ENCODE measurements at places on chromosomes 7 and 10. TPM values are rescaled to one million over a fixed set of nuclear protein-coding genes. Genes with fewer than 3 reads are reported as not detected.

GRCh38 chr7:100342765-100343164 is 15.2 kb upstream of the PILRB start:
- DNase-seq = no peak

Gene PILRA
- total RNA-seq = 21.6 TPM

Gene KRIT1
- total RNA-seq = 49.4 TPM

Gene XRCC2
- total RNA-seq = 0.96 TPM

GRCh38 chr10:86048571-86048970 is 318.0 kb downstream of the GRID1 start:
- DNase-seq = no peak

Gene GNGT1
- 0.70 TPM for total RNA-seq

Gene STRIP2
- total RNA-seq = 0.52 TPM

GRCh38 chr7:52720856-52721255 is 314.6 kb upstream of the POM121L12 start:
- no peak for DNase-seq

GRCh38 chr7:132518102-132518838 is 58.0 kb downstream of the PLXNA4 start:
- no peak for DNase-seq

DNA sequence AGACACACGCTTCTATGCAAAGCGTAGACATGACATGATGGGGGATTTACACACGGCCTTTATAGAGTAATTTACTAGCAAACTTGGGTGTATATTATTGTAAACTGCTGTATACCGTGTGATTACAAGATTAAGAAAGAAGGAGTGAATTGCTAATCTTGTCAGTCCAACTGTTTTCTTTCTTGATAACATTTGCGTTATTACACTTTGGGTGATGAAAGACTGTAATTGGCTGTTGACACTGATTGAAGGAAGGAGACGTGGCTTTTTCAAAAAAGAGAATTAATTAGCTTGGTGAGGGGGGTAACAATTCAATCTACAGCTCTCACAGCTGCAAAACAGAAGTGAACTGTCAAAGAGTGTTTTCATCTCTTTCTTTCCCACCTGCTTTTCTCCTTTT is 32.7 kb downstream of the SLC35B4 start:
- no peak for DNase-seq

Gene TEX36
- total RNA-seq = not detected

Gene ASB15
- total RNA-seq = not detected

GRCh38 chr10:10870523-10871241 is 147.0 kb upstream of the CELF2 start:
- no peak for DNase-seq

GRCh38 chr10:118911363-118911762 is 118.2 kb upstream of the NANOS1 start:
- no peak for DNase-seq

- DNase-seq = no peak
Observed at GRCh38 chr7:155318245-155318644, 20.6 kb downstream of the INSIG1 start.

- no peak for DNase-seq
Observed at GRCh38 chr7:116171094-116171493, 39.2 kb upstream of the TES start.

- DNase-seq = no peak
Observed at GRCh38 chr10:102935939-102936605, 18.0 kb downstream of the CNNM2 start.

GRCh38 chr7:132932296-132933071 is 149.4 kb downstream of the CHCHD3 start:
- DNase-seq = no peak

Gene NKX1-2
- not detected for total RNA-seq

GRCh38 chr7:4958477-4959301 is at the start of gene MMD2:
Gene MMD2 (minus strand): TSS chr7:4959187. CDS start chr7:4959017, 170 bp downstream.
- DNase-seq = no peak

DNA sequence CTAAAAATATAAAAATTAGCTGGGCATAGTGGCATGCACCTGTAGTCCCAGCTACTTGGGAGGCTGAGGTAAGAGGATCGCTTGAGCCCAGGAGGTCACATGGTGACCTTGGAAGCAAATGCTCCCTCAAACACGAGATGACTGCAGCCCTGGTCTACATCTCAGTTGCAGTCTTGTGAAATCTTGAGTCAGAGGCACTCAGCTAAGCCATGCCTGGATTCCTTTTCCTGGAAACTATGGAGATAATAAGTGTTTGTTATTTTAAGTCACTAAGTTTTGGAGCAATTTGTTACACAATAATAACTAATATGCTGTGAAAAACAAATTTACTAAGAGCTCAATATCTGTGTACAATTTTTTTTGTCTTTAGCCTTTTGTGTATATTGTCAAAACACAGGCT is 284.3 kb upstream of the KAT6B start:
- no peak for DNase-seq

DNA sequence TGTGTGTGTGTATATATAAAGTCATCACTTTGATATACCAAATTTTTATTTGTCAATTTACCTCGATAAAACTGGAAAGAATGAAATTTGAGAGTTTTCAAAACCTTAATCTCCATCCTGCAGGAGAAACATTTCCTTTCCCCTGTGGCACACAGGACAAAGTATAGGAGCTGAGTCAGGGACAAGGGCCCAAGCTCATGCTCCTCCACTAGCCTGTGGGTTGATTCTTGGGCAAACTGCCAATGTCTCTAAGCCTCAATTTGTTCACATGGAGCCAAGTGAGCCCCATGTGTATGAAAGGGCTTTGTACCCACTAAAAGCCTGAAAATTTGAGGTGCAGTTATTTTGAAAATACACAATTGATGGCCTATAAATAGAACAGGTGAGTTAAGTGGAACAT is 60.3 kb upstream of the IL6 start:
- DNase-seq = no peak

DNA sequence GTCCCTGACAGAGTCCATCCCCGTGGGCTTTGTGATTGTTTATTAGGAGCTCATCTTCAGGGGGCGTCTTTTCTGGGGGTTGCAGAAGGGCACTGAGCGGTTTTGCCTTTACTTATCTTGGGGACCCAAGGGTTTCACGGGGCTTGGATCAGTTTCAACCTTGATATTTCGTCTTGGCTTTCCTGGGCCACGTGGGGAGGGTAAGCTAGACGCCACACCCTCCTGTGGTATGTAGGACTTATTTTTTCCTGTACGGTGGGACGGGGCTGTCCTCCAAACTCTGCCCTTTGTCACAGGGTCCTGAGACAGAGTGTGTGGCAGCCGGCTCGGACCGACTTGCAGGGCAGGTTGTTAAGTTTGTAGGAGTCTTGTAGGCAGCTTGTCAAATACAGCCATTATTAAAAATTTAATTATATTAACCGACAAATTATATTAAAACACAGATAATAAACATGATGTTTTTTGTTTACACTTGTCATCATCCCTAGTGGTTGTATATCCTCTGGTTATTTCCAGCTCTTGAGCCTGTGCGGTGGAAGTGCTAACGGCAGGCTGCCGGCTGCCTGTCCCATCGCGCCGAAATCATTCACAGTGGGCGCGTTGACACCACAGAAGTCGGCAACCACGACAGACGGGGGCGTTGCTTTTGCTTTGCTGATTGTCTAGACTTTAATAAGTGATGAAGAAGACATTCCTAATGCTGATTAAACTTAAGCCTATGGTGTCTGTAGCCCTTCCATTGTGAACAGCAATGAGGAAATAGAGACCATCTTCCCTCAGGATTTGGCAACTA is 193.2 kb downstream of the DNAJB6 start:
- DNase-seq = peak; percentile 18

DNA sequence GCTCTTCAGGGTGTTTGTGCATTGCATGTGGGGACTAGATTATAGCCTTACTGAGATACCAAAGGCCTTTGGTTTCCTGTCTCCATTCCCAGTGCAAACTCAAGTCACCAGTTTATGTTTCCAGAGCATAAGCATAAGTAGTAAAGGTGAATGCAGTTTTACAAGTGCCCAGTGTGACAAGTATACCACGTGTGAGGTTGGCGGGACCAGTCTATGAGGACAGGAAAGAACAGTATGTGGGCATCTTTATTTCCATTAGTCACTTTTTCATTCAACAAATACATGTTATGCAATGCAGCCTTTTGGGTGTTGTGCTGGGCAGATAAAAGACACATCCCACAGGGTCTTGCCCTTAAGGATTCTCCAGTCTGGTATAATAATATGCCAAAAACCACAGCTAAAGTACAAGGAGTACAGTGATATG is 146.5 kb downstream of the ARID5B start:
- DNase-seq = no peak

DNA sequence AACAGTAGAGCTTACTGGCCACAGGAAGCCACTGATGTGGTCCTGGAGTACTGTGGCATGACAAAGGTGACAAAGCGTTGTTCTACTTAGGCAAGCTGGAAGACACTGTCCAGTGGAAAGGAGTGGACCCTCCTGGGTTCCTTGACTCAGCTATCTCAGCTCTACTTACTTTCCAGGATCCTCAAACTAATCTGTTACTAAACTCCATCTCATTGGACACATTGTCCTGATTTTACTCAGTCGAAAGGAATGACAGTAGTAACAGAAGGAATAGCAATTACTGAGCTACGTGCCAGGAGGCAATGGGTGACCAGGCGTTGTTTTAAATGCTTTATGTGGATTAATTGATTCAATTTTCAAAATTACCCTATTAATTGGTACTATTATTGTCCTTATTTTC is 41.6 kb downstream of the ABLIM1 start:
- DNase-seq = no peak

GRCh38 chr10:126309228-126309883 is 78.9 kb downstream of the ADAM12 start:
- DNase-seq = no peak

DNA sequence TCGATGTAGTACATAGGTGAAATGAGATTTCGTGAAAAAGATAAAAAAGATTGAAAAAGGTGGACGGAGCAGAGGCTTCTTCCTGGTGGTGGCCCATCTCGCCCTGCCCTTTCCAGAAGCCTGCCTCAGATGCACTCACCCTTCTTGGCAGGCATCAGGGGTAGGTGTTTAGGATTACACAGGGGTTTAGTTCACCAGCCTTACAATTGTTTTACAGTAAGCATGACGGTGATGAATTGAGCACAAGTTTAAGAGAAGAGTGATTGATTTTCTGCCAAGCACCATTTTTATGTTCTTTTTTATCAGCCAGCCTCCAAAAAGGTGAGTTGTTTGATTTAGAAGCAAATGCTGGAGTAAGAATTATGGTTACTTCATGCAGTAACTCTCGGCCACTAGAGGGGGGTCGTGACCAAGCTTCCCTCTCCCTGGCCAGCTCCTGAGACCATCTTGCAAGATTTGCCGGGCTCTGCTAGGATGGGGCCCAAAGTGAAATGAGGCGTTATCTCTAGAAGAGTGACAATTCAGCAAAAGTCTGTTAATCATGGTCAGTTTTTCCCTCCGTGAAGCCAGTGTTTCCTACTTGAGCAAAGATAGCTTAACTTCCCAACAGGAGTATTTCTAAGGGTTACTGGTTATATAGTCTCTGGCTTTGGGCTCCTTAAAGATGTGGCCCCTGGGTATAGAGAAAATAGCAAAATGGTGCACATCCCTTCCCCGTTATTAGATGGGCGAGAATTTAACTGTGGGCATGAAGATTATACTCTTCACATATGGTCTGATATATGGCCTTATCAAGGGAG is 228.8 kb downstream of the BMPER start:
- DNase-seq = peak; percentile 81

DNA sequence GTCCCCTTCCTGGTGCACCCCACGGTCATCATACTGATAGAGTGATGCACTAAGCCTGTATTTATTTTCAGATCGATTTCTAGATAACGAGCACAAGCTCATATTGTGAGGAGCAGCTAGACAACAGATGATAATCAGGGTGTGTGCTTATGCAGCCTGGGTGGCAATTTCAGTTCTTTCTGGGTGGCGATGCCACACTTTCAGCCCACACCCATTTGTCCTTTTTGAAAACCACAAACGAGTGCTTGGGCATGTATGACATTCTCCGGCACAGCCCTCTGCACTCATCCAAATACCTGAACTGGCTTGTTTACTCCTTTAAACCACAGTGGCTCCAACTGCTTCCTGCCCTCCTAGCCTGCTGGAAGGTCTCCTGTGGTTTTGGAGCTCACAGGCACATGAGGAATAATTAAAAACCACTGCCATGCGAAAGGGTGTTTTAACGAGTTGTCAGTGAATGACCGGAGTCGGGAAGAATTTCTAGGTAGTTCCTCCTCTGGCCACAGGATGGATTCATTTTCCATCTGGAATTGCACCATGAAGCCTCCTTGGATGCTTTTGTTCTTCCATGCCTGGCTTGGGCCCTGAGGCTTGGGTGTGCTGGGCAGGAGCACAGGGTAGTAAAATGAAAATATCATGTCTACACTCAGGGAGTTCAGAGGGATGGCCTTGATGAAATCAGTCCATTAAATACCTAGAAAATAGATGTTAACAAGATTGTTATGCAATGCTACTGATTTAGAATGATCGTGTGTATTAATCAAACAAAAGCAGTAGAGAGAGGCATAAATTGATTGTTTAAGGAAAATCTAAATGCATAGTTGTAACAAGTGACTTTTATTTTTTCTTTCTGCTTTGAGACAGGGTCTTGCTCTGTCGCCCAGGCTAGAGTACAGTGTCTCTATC is 52.4 kb upstream of the ITGB1 start:
- no peak for DNase-seq

Gene SPDYE5
- total RNA-seq = 0.39 TPM

- no peak for DNase-seq
Observed at GRCh38 chr7:30879139-30880124, 32.2 kb upstream of the AQP1 start.

Gene OR6V1
- not detected for total RNA-seq

GRCh38 chr7:50739744-50740435 is 42.8 kb downstream of the GRB10 start:
- no peak for DNase-seq

DNA sequence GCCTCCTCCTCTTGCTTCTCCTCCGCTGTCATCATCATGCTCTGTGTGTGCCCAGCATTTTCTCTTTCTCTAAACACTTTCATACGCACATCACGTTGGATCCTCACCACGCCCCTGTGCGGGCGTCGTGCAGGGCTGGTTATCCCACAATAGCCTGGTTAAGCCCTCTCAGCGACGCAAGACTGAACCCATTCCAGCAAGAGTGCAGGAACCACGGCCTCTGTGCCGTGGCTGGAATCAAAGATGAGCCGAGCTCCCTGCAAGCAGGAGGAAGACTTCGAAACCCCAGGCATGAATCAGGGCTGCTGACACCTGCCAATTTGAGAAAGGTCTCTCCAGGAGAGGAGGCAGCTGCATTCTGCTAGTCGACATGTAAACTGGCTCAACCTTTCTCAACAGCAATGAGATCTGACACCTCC is 74.8 kb upstream of the FOXK1 start:
- DNase-seq = no peak

Gene GNAT3
- total RNA-seq = not detected

GRCh38 chr7:122291189-122291588 is 13.4 kb downstream of the FEZF1 start:
- no peak for DNase-seq

GRCh38 chr10:51227897-51228713 is 153.8 kb downstream of the PRKG1 start:
- no peak for DNase-seq
